ENCODE measurements at places on chromosomes 2 and 18.

- no peak for DNase-seq
These were observed 183.2 kb upstream of the KYNU start for GRCh38 chr2:142694282-142694681.

GRCh38 chr2:229930656-229931055 lies 8.4 kb downstream of the FBXO36 start:
- no peak for DNase-seq

DNA sequence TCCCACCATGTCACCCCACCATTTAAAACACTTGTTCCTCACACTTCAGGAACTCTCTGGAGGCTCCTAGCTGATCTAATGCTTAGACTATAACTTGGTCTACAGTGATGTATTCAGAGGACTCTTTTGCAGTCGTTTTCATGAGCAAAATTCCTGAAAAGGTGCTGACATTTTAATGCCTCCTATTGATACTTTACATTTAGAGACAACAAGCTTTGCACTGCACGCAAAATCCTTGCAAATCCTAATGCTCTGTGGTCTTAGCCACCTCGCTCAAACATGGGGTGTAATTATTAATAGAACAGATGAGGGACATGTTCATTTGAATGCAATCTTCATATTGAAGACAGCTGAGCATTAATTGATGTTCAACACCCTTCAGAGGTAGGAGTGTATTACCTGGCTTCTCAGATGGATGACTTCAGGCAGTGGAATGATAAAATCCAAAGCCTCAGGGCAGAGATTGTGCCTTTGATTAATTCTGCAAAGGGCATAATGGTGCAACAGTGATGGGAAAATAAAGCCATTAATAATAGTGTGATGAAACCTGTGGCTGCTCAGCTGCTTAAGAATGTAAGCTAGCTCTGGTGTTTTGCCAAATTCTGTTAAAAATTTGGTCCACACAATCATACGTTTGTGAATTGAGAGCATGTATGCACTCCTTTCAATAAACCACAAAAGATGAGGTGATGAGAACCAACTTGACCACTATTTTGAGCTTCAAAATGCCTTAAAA lies 5.4 kb downstream of the CTAGE1 start:
- no peak for DNase-seq

GRCh38 chr18:44325903-44326635 lies 354.6 kb upstream of the SETBP1 start:
- no peak for DNase-seq

GRCh38 chr18:78158943-78159342 lies 820.7 kb upstream of the SALL3 start:
- no peak for DNase-seq

DNA sequence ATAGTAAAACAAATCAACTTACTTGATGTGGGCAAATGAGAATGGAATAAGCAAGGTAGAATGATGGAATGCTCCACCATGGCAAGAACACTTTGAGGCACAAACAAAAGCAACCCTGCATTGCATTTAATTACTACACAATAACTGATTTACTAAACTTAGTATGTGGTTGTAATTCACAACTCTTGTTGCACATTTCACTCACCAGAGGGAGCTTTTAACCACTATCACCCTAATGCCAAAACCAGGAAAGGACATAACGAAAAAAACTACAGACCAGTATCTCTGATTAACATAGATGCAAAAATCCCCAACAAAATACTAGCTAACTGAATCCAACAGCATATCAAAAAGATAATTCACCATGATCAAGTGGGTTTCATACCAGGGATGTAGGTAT lies 659.8 kb downstream of the CPS1 start:
- DNase-seq: no peak

- DNase-seq: no peak
These were observed 163.9 kb upstream of the DNMT3A start for GRCh38 chr2:25505622-25506021.

DNA sequence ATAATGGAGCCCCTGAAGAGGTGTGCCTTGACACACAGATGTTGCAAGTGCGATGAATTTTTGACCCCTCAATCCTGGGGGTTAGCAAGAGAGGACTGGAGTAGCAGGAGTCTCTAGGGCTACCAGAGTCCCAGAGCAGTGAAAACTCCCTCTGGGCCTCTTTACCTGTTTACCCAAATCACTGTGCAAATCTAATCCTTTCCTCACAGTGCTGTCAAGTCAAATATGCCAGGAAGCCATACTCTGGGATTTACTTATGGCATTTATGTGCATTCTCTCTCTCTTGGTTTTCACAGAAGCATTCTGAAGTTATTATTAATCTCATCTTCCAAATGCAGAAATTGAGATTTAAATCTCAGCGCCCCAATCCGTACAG lies 62.0 kb downstream of the MOGAT1 start:
- no peak for DNase-seq

DNA sequence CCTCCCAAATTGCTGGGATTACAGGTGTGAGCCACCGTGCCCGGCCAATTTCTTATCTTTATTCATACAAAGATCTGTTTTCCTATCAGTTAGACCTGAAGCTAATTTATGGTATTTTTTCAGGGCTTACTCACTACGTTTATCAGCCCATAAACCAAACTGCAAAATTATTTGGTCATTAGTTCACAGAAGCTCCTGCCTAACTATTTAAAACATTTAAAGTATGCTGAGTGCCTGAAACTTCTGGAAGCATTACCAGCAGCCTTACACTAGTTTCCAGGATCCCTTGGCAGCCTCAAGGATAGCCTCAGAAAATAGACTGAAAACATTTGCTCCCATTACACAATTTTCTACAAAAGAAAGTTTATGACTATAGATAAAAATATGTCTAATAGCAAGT lies 68.8 kb downstream of the GALNT13 start:
- no peak for DNase-seq

DNA sequence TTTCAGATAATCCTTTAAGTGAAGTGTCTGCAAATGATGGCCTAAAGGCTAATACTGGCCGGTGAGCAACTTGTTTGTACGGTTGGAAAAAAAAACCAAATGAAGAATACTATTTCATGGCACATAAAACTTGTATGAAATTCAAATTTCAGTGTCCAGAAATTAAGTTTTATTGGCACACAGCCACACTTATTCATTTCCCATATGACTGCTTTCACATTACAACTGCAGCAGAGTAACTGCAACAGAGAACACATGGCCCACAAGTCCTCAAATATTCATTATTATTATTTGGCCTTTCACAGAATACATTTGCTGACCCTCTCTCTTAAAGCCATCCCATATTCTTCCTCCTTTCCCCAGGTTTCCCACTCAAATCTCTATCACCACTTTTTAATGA lies 1268.6 kb downstream of the LRP1B start:
- no peak for DNase-seq

- DNase-seq: no peak
These were observed 1.0 kb upstream of the GPR35 start for GRCh38 chr2:240624011-240624949.

- no peak for DNase-seq
These were observed 467.5 kb upstream of the CHST9 start for GRCh38 chr18:27652480-27653121.

GRCh38 chr2:12811916-12812315 lies 95.2 kb downstream of the TRIB2 start:
- DNase-seq: no peak

DNA sequence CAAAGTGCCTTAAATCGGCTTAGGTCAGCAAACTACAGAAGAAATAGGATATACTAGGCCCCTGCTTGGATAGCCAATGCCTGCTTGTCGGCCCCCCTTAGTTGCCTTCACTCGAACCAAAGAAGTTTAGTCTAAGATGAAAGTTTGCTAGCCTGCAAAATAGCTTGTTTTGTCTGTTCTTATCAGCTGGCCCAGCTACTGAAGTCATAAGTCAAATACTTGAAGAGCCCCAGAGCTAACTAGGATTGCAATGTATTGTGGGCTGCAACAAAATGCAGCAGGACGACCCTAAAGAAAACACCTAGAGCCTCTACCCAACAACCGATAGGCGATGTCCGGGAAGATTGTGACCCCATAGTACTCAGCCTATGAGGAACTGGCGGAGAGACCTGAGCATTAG lies 183.5 kb upstream of the HS6ST1 start:
- DNase-seq: no peak

DNA sequence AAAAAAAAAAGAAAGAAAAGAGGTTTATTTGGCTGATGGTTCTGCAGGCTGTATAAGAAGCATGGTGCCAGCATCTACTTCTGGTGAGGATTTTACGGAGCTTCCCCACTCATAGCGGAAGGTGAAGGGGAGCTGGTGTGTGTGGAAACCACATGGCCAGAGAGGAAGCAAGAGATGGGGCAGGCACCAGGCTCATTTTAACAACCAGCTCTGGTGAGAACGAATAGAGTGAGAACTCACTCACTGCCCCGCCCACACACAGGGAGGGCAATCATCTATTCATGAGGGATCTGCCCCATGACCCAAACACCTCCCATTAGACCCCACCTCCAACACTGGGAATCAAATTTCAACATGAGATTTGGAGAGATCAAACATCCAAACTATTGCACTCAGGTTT lies 68.5 kb downstream of the MOGAT1 start:
- no peak for DNase-seq

DNA sequence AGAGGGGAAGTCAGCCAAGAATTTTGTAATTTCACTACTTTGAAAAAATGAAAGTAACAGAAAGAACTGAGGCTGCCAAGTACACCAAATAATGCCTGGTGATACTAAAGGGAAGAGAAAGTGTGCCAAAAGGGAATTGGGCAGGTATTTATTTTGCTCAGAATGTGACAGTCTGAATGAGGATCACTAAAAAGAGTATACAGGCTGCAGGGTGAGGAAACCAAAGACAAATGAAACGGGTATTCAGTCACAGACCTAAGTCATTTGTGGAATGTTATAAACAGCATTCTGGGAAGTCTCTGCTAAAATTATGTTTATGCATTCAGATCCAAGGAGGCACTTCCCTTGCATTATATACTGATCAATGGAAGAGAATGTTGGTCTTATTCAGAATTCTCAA lies 418.6 kb upstream of the SLC39A10 start:
- no peak for DNase-seq

- no peak for DNase-seq
These were observed 419.3 kb upstream of the ACVR2A start for GRCh38 chr2:147425437-147426029.

DNA sequence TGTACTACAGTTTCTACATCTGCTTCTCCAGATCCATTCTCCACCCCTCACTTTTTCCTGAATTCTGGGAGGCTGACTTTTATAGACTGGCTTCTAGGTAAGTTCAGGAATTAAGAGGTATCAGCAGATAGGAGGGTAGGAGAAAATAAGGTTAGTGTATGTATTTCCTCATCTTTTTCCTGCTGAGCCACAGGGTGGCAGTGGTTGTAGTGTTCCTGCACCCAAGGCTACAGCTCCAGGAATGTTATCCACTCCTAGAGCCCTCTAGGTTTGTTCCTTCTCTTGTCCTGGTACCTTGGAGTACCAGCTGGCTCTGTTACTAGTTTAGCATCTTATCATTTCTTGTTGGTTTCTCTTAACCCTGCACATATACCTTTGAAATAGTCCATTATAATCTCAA lies 40.7 kb upstream of the C2orf66 start:
- DNase-seq: no peak

- no peak for DNase-seq
These were observed 16.3 kb upstream of the ITGAV start for GRCh38 chr2:186573531-186573930.

DNA sequence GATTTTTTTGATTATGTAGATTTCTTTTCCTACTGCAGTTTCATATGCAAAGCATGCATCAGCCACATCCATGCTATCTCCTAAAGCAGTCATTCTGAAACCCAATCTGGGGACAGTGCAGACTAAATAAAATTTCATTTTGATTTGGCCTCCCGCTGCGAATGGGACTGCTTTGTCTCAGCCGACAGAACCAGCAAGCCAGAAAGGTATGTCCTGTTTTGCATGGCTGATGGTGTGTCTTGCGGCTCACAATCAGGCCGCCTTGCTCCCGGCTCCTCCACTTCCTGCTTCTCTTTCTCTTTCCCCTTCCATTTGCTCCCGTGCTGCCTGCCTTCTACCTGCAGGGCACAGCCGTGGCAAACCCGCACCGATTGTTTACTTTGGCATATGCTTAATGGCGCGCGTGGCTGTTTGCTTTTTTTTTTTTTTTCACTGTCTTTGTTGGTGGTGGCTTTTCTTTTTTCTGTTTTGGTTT lies 419.6 kb upstream of the POU3F3 start:
- DNase-seq: no peak
